ENCODE measurements at places on chromosomes 11 and 22.

- DNase-seq = no peak
These were observed 69.6 kb downstream of the RAB30 start for GRCh38 chr11:83002053-83002452.

GRCh38 chr11:77416357-77416756 is 57.5 kb downstream of the PAK1 start:
- DNase-seq = no peak

- DNase-seq = no peak
These were observed 257.4 kb downstream of the BRD1 start for GRCh38 chr22:49570032-49570848.

DNA sequence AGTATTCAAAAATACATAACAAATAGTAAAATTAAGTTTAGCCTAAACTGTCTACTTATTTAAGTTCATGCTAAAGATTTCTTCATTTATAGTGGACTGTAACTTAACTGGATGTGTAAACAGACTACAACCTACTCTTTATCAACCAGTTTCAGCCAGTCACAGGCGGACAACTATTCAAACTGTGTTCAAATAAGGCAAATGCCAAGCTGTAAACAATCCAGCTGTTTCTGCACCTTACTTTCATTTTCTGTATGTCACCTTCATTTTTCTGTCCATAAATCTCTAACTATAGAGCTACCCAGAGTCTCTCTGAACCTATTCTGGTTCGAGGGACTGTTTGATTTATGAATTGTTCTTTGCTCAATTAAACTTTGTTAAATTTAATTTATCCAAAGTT is 992.8 kb downstream of the DLG2 start:
- DNase-seq = no peak

DNA sequence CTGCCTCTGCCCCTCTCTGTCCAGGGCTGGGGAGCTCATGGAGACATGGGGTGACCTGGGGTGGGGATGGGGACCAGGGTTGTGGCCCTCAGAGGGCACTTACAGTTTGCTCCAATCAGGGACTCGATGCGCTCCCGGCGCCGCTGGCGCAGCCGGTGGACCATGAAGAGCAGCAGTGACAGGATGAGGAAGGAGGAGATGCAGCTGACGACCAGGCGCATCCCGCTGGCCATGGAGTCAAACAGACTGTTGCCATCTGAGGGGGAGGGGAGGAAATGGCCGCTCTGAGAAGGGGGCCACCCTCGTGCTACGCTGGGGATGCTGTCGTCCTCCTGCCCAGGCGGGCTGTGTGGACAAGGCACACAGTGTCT is 80.5 kb downstream of the DGCR2 start:
- no peak for DNase-seq
